Stimulated activated CD4-positive, alpha-beta T cell treated with anti-CD3 and anti-CD28 coated beads, Interleukin-1b, Interleukin-23, amount 100 ng/mL, for 1 hour (primary cell): ENCODE measurements at places on chromosomes 5 and 9.
A peak's percentile ranks its signal among the peaks of the same experiment; 100 is the strongest.

- no peak for DNase-seq
Measured at GRCh38 chr5:100517301-100517974, 17.7 kb upstream of the FAM174A start.

DNA sequence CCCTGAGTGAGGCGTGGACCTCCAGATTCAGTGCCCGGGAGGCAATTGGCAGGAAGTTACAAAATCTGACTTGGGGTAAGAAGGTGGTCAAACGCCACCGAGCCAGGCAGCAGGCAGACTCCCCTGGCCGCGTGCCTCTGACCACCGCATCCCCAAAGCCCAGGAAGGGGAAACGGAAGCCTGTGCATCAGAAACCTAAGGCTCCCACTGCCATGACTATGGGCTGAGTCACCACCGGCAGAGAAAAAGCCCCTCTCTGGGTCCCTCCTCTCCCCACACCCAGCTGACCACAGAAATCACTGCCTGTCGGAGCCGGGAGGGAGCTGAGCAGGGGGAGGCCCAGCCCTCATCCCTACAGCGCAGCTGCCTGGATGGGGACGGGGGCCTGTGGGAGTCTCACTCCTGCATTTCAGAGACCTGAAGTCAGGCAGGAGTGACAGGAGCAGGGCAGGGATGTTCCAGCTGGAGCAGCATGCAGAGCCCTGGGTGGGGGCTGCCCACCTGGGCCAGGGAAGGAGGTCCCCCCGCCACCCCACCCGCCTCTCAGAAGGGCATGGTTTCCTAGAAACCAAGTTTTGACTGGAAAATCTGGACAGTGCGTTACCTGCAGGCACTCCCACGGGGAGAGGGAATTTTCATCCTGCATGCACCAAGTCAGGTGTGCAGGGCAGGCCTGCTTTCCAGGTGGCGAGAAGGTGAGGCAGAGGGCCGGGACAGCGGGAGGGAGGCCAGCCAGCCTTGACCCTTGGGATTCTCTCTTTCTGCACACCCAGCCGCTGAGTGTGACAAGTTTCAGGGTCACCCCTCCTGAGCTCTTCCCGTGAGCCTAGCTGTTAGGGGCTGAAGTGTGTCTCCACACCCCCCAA is 68.2 kb downstream of the LRSAM1 start:
- DNase-seq, result no peak

GRCh38 chr5:74975582-74975981 is 76.8 kb downstream of the GCNT4 start:
- no peak for DNase-seq

- DNase-seq, result no peak
Measured at GRCh38 chr5:143354025-143354424, 49.5 kb downstream of the NR3C1 start.

- DNase-seq, result no peak
Measured at GRCh38 chr5:86360801-86361200, 256.9 kb upstream of the COX7C start.

DNA sequence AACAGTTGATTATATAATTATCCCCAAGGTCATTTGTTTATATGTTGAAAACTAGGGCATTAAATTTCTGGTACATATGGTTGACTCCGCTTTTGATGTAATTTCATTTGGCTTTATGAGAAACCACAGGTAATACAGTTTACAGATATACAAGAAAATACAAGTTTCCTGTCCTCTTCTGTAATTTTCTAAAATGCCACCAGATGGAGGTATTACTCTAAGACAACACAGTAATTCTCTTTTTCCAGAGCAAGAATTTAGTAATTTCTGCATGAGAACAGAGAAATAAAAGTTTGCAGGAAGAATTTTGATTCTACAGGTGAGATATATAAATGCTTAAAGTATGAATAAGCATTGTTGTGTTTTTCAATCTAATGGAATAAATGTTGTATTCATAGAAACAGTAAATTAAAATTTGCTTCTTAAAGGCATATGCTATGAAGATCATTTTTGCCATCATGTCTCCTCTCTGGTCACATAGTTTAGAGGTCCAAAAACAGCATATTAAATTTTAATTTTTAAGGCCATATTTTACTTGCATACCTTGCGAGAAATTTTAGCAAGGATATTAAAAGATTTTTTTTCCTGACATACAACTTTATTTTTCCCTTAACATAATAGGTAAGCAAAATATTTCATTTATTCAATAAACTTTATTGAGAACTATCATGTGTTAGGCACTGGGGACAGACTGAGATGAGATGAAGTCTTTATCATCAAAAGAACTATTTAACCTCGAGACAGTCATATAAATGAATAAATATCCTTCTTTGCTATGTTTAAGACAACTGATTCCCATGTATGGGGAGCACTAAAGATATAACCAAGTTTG is 22.7 kb downstream of the CHD1 start:
- no peak for DNase-seq

GRCh38 chr5:67746103-67746502 is 469.5 kb upstream of the PIK3R1 start:
- DNase-seq, result no peak

- DNase-seq, result no peak
Measured at GRCh38 chr5:169910393-169910792, 69.9 kb downstream of the INSYN2B start.

- no peak for DNase-seq
Measured at GRCh38 chr9:110911659-110912418, 126.4 kb downstream of the LPAR1 start.

- DNase-seq, result no peak
Measured at GRCh38 chr5:144206141-144206540, 35.5 kb downstream of the KCTD16 start.

GRCh38 chr9:96418920-96419690 is 935 bp upstream of the ZNF367 start:
- DNase-seq, result peak; percentile 13

- no peak for DNase-seq
Measured at GRCh38 chr5:116273448-116274242, 188.8 kb downstream of the COMMD10 start.

- DNase-seq, result no peak
Measured at GRCh38 chr9:130537346-130538050, 41.9 kb upstream of the FUBP3 start.

DNA sequence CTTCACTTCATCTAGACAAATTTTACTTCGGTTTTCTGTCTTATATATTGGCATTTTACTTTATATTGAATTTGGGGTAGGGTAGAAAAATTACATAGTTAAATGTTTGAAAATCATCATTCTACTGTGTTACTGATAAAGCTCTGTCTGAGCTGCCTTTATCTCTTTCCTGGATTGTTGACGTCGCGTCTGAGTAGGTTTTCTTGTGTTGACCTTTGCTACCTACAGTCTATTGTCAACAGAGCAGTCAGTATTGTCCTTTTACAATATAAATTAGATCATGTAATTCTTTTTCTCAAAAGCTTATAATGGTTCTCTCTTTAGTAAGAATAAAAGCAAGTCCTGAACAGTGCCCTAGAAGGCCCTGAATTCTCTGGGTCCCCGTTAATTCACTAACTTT is 128.2 kb downstream of the HACD4 start:
- no peak for DNase-seq
